ENCODE measurements at places on chromosomes 3 and 15.
A peak's percentile ranks its signal among the peaks of the same experiment; 100 is the strongest.

GRCh38 chr3:106333911-106334618 lies 465.3 kb upstream of the CBLB start:
- DNase-seq: no peak

- no peak for DNase-seq
Observed at GRCh38 chr15:74857082-74857655, 14.2 kb upstream of the ULK3 start.

DNA sequence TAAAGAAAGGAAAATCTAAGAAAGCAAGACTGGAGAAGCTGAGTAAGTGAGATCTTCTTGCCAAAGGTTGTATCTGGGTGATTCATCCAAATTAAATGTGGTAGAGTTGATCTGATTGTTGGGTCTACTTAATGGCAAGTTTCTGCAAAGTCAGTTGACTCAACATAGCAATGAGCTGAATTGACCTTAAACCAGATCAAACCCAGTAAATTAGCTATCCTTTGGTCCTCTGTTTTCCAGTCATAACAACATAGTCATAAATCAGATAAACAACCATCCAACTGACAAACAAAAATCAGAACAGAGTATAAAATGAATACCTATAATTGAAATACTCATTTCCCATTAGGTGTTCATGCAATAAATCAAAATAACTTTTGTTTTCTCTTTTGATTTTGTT lies 142.6 kb upstream of the CFAP20DC start:
- no peak for DNase-seq

DNA sequence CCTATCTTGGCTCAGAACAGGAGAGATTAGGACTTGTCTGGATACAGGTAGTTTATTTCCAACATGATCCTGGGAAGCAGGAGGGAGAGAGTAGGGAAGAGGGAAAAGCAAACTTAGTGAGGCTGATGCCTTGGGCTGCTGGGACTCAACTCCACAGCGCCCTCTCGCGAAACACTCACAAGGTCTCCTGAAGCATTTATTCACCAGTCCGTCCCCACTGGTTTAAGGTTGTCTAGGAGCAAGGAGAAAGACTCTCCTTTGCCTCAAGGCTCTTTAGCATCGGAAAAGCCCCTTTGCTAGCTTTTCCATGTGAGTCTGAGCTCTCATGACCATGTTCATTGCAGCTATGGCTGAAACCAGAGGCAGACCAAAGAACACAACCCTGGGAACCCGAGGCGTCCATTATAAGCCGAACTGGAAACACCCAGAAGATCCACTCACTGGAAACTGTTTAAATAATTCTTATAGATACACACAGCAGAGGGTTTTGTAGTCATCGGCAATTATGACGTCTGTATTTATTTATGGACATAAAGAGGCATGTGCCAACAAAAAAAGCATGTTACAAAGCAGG lies 244.5 kb downstream of the CD47 start:
- DNase-seq: peak; percentile 6

DNA sequence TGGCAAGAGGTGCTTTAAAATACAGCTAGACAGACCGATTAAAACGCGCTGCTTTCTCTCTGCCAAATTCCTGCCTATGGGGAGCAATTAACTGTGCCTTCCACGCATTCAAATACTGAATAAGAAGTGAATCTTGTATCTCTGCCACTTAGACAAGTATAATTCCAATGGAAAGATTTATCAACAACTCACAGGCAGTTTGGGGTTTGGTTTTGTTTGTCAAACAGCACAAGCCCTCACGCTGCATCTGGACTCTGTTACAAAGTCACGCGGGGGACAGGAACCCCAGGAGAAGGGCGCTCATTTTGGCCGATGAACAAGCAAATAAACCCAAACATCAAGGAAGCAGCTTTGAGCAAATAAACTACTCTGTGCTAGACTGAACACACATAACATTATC lies 61.8 kb upstream of the TMCO5A start:
- no peak for DNase-seq

GRCh38 chr15:66878761-66879160 lies 176.7 kb downstream of the SMAD6 start:
- DNase-seq: no peak

GRCh38 chr3:195239121-195239520 lies 31.8 kb downstream of the XXYLT1 start:
- no peak for DNase-seq

DNA sequence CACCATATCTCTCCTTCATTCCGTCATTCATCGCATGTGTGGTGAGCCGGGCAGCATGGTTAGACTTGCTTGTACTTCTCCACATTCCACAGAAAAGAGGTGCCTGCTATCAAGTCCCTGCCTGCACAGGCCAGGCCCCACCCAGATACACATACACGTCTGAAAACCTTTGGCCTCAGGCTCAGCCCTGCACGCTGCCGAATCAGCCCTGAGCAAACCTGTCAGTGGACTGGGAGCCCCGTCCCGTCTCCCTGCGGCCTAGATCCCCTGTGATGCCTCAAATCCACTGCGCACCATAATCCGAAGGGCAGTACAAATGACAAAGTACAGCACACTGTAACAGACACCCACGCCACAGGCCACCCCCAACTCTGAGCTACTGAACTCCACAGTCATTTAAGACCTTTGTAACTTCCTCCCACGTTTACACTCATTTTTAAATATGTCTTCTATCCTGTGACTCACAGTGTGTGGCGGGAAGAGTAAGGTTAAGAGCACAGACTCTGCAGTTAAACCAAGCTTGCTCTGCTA lies 67.1 kb downstream of the MB21D2 start:
- no peak for DNase-seq

GRCh38 chr15:92904722-92905571 lies 4.8 kb downstream of the CHD2 start:
- no peak for DNase-seq

DNA sequence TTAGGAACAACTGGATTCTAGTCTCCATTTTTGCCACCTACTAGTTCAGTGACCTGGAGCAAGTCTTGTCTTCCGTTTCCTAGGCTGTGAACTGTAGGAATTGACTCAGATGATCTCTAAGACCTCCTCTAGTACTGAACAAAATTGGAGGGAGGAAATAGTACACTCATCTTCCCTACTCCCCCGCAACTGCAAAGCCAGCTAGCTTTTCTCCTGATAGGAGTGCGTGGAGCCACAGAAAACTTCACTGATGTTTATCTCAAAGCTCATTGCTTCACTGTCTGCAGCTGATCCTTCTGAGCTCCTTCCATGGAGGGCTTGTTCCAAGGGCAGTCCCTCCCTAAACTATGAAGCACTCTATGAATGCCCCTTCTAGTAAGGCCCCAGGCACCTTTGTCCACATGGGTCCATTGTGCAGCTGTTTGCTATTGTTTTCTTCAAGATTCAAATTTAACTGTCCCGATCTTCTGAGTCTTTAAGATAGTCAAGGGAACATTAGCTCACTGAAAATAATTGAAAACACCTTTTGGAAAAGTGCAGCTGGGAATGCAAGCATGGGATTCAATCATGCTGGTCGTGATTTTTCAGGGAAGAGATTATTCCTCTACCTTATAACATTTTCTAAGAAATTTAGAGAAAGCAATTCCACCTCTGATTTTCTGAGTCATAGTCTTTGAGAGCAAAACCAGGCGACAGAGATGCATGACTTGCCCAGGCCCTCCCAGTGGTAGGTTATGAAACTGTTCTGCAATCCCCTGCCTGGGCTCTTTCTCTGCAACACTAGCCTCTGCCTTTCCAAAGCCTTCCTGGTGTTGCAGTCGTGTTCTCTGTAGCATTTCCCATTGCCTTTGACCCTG lies 24.3 kb downstream of the FILIP1L start:
- DNase-seq: no peak

DNA sequence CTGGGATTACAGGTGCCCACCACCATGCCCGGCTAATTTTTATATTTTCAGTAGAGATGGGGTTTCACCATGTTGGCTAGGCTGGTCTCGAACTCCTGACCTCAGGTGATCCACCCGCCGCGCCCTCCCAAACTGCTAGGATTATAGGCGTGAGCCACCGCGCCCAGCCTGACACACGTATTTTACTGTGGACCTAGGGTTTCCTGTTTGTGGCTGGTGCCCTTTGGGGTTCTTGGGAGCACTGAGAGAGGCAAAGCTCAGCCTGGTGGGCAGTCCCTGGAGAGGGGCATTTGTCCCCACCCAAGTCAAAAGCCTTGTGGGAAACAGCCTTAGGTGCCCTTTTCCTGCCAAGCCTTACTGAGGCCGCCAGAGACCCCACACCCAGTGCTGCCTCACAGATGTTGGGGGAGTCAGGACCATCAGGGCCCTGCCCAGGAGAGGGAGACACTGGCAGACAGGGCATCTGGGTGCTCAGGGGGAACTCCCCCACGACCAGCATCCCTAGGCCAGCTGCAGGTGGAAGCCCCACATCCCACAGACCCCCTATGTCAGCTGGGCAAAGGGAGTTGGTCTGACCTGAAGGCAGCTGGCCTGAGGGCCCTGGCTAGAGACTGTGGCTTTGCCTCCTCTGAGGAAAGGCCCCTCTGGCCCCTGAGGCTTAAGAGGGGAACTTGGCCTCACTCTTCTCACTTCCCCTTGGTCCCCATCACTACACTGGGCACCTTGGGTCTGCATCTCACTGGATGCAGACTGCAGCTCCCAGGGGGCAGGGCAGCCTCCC lies 35.1 kb downstream of the DNAH1 start:
- DNase-seq: no peak

GRCh38 chr15:55796321-55796965 lies 53.5 kb upstream of the PRTG start:
- no peak for DNase-seq

DNA sequence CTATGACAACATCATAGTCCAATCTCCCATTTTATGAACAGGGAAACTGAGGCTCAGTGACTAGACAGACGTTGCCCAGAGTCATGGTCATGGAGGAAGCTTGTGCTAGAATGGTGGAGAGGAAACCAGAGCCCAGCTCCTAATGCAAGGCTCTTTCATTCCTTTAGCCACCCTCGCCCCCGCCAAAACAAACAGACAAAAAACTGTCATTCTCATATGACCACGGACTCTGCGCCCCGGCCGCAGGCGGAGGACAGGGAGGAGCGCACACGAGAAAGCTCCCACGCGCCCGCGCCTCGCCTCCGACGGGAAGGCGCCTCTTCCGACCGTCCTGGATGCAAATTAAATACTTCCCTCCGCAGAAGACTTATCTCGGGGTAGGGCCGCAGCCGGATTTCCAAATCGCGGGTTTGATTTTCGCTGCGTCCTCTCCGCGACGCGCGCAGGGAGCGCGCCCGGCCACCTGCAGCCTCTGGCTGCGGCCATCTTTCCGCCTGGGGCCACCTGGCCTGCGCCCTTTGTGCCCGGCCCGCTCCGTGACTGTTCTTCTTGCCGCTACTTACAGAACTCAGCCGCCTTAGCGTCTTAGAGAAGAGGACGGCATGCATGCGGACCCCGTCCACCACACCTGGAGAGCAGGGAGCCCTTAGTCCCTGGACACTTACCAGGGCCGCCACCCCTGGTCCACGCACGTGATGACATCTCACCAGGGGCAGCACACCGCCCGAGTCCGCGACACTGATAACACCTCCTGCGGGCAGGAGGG lies 670 bp upstream of the ATP13A3 start:
- DNase-seq: no peak

- no peak for DNase-seq
Observed at GRCh38 chr3:139557041-139557440, 17.5 kb upstream of the RBP1 start.

DNA sequence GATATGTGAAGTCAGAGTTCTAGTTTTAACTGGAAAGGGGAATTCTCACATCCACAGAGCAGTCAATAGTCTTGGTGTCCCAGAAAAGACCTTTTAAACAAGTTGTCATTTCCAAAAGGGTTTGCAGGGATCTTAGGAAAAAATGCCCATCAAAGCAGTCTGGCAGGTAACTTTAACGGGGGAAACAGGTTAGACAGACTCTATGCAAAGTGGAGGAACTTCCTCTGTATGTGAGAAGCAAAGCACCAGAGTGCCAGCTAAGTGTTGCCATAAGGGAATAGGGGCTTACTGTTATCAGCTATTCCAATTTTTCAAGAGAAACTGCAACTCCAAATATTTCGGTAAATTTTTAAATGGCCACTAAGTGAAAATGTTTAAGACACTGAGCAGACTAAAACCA lies 307.9 kb upstream of the MDFIC2 start:
- no peak for DNase-seq

DNA sequence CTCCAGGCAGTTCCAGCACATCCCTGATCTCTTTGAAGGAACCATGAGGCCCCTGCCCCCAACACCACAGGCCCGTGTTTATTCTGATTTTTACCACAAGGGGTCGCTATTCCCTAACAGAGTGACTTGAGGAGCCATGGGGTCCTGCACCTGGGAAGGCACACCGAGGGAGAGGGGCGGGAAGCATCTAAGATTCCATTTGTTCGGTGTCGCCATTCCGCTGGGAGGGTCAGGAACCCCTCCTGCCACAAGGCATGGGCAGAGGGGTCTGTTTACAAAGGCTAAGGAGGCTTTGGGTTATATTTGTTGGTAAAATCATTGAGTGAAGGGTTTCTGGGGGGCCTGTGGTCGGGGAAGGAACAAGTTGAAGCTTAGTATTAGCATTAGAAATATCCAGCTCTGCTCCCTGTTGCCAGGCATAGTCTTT lies 77.1 kb downstream of the WDR76 start:
- DNase-seq: no peak

DNA sequence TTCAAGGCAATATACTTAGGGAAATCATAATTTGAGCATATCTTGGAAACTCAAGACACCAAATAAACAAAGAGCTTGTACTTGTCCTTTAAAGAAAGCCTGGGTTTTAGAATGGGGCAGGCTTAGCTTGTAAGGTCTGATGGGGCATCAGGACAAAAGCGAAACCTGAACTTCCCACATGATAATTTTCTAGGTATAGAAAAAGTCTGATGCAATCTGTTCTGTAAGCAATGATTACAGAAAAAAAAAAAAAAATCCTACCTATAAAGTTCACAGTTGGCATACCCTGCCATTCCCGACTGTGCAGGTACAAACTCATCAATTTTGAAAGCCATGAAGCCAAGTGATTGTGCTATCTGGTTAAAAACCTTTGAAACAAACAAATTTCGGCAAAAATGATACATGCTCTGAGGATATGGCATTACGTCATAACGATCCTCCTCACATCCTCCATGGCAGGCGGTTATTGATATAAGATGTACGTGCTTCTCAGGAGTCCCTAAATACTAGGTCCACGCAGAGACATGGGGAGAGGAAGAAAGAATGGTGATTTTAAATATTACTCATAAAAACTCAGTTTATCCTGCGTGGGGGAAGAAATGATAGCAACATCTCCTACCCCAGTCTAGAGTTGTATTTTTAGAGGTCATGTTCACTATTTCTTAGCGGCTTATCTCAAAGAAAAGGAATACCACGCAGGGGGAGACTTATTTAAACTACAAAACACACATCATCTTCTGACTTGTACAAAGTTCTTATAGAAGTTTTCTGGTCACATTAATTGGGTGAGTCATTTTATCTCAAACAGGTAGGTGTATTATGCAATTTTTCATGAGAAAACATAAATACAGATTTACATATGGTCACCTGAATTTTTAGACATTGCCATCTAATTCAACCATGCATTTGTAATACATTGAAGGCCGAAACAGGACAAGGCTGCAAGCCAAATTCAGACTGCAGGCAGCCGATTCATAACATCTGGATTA lies 27.0 kb downstream of the MB21D2 start:
- no peak for DNase-seq

GRCh38 chr3:171018156-171018935 lies 8.2 kb downstream of the SLC2A2 start:
- DNase-seq: no peak
